ENCODE measurements at places on chromosomes 1 and 21.

- DNase-seq: no peak
Measured at GRCh38 chr1:221583465-221583864, 158.4 kb downstream of the DUSP10 start.

DNA sequence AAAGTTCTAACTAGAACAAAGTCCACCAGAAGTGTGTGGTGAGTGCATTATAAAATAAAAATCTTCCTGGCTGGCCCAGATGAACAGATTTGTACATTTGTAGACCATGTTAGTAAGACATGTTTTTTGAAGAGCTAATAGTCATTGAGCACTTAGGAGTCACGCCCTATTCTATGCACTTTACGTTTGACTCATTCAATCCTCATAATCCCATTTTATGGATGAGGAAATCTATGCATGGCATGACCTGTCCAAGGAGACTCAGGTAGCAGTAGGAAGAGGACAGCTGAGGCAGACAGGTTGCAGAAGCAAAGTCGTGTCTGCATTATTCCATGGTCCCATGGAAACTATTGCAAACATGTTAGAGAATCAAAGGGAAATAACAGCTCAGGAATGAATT is 30.3 kb upstream of the LPAR3 start:
- no peak for DNase-seq

- peak; percentile 53 for DNase-seq
Measured at GRCh38 chr1:86419277-86419903, 4.6 kb upstream of the CLCA2 start.

GRCh38 chr1:103108376-103109150 is at the start of gene COL11A1:
COL11A1 (minus strand) TSS chr1:103108522; CDS start chr1:103108178, 344 bp downstream.
- DNase-seq: no peak

GRCh38 chr1:6890686-6891085 is 105.4 kb downstream of the CAMTA1 start:
- no peak for DNase-seq

- no peak for DNase-seq
Measured at GRCh38 chr1:91844862-91845528, 41.0 kb downstream of the TGFBR3 start.

DNA sequence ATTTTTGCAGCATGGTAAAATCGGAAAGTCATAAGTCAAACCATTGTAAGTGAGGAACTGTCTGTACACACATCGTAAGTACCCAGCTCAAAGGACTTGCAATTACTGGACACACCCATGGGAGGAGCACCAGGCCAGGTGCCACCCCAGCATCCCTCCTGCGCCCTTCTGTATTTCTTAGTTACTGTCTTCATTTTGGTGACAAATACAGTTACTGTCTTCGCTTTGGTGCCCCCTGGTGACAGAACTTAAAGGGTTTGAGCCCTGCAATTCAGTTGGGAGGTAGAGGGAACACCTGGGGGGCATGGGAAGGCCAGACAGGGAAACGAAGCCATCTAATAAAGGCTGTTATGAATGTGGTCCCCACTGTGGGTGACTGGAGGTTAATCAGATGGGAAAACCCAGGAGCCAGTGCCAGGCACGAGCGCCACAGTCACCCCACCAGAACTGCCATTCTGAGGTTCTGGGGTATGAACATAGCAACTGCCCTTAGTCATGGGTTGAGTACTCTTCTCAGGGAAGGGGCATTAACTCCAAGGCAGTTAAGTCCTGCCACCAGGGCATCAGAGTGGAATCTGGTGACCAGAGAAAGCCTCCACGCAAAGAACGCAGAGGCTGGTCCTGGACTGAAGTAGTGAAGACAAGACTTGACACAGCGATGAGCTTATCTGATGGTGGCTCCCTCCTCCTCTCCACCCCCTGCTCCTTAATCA is 612.9 kb downstream of the PTPRU start:
- peak; percentile 64 for DNase-seq

DNA sequence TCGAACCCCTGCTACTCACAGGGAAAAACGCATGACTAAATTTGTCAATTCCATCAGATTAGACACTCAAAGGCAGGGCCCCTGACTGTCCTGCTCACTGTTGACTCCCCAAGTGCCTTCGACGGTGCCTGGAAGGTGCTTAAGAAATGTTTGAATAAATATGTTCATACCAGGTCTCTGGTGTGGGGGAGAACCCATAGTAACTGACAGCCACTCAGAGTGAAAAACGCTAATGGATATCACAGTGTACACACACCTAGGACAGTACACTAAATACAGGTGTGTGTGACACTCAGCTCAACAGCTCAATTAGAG is 39.7 kb upstream of the WASF2 start:
- no peak for DNase-seq

GRCh38 chr1:217561446-217561845 is 69.4 kb downstream of the GPATCH2 start:
- DNase-seq: no peak

- peak; percentile 40 for DNase-seq
Measured at GRCh38 chr1:114756949-114757454, 782 bp downstream of the CSDE1 start.

DNA sequence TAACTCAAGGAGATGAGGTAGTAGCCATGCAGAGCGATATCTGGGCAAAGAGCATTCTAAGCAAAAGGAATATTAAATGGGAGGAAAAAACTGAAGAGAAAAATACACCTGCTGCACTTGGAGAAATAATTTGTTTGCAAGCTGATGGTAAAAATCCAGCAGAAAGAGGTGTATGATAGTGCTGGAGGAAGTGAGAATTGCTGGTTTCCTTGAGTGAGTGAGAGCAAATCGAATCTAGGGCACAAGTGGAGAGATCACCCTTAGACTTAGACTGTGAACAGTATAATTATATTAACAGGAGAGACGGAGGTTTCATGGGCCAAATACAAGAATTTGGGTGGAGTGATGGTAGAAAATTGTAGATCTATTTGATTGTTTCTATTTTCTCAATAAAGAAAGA is 2.7 kb upstream of the CR1 start:
- no peak for DNase-seq

DNA sequence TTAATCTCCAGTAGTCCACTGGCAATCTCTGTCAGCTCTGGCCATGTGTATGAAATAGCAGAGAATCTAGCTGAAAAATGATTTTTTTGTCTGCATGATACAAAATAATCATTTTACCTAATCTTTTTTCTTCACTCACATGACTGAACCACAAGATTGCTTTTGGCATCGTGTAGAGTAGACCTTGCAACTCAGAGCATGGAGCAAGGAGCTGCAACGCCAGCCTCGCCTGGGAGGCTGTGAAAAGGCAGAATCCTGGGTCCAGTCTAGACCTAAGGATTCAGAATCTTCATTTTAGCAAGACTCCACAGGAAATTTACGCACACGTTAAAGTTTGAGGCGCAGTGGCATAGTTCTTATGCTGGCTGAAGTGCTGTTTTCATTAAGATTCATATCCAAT is 40.2 kb downstream of the TOMM20 start:
- no peak for DNase-seq

DNA sequence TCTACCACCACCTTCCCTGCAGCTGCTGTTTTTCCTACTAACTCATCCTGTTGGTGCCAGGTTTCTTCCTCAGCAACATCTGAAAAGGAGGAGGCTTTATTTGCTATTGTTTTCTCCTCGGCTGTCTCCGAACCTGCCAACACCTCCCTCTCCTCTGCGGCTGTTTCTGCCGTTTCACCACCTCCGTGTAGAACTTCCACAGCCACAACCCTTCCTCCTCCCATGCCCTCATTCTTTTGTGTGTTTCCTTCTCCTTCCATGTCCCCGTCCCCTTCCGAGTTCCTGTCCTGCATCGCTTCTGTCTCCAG is 59.0 kb upstream of the LRRC53 start:
- DNase-seq: no peak

- peak; percentile 64 for DNase-seq
Measured at GRCh38 chr1:234597894-234598293, 12.1 kb downstream of the IRF2BP2 start.

- no peak for DNase-seq
Measured at GRCh38 chr1:229942501-229942900, 124.5 kb upstream of the GALNT2 start.

- no peak for DNase-seq
Measured at GRCh38 chr1:88655140-88655539, 28.9 kb upstream of the PKN2 start.

DNA sequence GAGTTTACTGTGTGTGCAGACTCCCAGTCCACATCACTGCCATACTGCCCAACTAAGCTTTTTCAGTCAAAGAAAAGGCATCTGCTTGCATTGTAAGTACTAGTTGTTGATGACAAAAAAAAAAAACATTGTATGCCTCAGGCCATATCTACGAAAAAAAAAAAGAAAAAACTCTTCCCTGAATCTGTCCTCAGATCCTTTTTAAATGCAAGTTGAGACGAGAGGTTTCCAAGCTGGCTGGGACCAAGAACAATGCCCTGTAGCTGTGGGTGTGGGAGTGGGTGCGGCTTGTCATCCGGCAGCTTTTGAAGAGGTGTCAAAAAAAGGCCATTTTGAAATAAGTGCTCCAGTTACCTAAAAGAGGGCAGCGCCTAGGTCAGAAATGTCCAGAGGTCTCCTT is 29.2 kb upstream of the HHAT start:
- DNase-seq: no peak

- no peak for DNase-seq
Measured at GRCh38 chr21:32562426-32562825, 22.9 kb downstream of the TCP10L start.

- no peak for DNase-seq
Measured at GRCh38 chr1:54439550-54440223, 33.5 kb upstream of the SSBP3 start.

DNA sequence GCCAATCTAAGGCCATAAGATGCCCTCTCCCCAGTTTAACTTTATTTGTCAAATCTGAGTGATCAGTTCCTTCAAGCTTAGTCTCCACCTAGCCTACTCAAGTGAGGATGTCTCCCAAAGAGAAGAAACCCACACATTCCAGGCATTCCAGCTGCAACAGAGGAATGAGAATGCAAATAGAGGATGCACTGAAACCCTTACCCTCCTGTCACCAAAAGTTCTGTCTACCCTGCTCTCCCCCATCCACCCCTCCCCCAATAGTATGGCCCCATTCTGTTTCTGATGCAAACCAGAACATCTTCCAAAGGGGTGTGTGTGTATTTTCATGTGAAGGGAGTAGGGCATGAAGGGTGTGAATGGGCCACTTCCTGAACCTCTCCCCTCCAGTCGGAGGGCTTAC is 3.0 kb downstream of the DUSP23 start:
- no peak for DNase-seq

DNA sequence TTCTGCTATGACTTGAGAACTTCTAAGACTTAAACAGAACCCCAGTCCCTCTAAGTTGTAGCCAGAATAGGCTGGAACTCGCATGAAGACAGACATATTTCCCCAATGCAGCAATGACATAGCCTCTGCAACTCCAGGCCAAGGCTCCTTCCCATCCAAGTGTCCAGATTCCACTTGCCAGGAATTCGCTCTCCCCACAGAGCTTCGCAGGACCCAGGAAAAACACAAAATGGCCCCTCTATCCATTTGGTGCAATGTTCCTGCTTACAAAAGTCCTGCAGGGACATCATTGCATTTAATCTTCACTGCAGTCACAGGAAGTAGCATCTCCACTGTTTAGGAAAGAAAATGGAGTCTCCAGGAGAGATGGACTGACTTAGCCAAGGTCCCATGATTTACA is 147.5 kb upstream of the KLHDC7A start:
- DNase-seq: no peak

GRCh38 chr1:72006092-72006491 is 276.2 kb downstream of the NEGR1 start:
- DNase-seq: no peak

DNA sequence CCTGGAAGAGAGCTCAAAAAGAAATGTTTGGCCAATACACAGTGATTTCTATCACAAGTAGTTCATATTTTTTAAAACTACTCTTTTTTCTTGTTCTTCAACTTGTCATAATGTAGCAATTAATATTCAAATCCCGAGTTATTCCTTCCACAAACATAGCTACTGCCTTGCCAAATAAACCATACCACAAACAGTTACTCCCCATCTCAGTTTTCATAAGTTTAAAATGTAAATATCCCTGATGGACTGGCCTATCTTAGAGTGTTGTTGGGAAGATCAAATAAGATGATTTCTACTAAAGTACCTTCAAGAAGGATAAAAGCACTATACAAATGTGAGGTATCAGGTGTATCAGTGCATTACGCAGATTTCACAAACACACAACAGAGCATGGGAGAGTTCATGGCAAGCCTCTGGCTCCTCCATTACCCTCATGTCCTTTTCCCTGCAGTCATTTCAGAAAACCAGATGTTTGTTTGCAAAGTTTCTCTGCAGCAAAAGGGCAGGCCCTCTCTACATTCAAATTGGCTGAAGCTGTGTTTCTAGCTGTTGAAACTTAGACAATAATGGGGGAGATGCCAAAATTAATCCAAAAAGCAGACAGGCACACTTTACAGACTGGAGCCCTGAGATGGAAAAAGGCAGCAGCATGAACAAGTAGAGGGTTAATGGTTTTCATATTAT is 16.1 kb downstream of the WLS start:
- no peak for DNase-seq

GRCh38 chr1:234707641-234708040 is 97.7 kb upstream of the IRF2BP2 start:
- no peak for DNase-seq

- no peak for DNase-seq
Measured at GRCh38 chr1:149942207-149942606, 5.5 kb upstream of the MTMR11 start.

DNA sequence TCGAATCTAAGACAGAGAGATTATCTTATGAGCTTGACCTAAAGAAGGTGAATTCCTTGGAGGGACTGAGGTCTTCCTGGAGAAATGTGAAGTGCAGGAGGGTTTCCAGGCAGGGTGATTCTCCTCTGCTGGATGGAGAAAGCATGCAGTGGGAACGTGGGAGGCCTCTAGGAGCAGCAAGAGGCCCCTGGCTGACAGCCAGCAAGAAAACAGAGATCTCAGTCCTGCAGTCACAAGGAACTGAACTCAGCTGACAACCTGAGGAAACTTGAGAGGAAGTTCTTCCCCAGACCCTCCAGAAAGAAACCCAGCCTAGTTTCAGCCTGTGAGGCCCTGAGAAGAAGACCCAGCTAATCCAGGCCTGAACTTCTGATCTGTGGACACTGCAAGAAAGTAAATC is 345.9 kb downstream of the FAM72C start:
- DNase-seq: no peak

GRCh38 chr1:162258394-162258793 is 118.3 kb downstream of the SPATA46 start:
- no peak for DNase-seq

- DNase-seq: no peak
Measured at GRCh38 chr1:53379662-53380002, 51.8 kb upstream of the LRP8 start.

- DNase-seq: no peak
Measured at GRCh38 chr1:104182251-104182650, 432.6 kb downstream of the AMY1C start.

DNA sequence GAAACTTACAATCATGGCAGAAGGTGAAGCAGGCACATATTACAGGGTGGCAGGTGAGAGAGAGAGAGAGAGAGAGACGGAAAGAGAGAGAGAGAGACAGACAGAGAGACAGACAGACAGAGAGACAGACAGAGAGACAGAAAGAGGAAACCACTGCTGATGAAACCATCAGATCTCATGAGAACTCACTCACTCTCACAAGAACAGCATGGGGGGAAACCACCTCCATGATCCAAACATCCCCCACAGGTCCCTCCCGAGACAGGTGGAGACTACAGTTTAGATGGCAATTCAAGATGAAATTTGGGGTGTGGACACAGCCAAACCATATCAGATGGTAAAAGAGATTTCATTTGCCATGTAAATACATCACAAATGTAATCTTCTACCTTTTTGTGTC is 708.1 kb downstream of the MRPL39 start:
- DNase-seq: no peak

GRCh38 chr1:117631359-117632160 is 25.7 kb downstream of the TENT5C start:
- no peak for DNase-seq

Data from activated CD4-positive, alpha-beta T cell treated with anti-CD3 and anti-CD28 coated beads for 48 hours (primary cell).